Stimulated activated CD4-positive, alpha-beta T cell treated with anti-CD3 and anti-CD28 coated beads, Interleukin-15, amount 100 ng/mL, for 1 hour (primary cell): ENCODE measurements at places on chromosomes 7 and 10.

DNA sequence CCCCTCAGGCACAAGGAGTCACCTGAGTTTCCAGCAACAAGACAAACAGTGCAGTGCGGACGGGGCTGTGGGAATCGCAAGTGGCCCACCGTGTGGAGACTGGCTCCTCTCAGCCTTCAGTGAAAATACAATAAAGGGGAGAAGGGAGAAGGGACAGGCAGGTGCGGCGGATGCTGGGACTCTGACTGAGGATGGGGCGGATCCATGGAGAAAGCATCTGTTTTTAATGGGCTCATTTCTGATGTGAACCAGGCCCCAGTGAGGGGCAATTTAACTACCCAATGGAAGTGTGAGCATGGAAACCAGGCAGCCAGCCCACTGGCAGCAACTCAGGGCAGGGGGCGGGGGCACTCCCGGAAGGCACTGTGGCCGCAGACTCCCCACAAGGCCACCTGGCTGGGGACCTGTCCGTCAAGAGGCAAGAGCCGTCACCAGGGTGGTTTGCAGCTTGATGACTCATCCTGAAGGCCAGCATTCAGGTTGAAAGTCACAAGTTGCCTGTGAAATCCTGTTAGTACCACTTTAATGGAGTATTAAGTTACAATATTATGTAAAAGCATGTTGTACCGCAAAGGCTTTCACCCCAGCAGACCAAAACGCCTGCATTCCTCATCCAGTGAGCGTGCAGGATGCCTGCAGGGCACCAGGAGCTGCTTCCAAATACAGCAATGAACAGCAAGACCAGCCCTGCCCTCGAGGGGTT lies 476.4 kb downstream of the PTPRN2 start:
- no peak for DNase-seq

DNA sequence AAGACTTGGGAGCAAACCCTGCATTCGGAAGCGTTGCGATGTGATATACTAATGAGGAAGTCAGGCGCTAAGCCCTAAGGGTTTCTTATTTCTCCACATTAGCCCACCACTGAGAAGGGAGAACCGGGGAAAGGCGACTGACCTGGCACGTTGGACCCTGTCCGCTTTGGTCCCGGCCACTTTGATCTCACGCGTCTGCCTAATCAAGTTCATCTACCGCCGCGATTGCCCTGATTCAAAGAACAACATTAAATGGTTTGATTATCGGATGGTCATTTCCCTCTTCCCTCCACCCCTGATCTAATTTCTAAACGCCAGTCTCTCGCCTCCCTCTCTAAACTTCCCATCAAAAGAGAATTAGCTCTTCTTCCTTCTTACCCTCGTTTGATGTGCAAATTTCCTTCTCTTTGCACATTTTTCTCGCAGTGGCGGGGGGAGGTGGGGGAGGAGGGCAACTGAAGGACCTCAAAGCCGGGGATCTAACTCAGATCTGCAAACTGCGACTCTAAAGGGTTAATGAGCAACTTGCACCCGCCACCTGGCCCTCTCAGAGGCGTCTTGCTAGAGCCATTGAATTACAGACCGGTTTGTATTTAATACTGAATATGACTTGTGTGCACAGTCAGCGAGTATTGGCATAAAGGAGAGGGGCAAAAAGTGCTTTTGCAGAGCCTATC lies 687 bp upstream of the DKK1 start:
- no peak for DNase-seq

GRCh38 chr7:22563032-22563501 lies 63.1 kb upstream of the STEAP1B start:
- no peak for DNase-seq

DNA sequence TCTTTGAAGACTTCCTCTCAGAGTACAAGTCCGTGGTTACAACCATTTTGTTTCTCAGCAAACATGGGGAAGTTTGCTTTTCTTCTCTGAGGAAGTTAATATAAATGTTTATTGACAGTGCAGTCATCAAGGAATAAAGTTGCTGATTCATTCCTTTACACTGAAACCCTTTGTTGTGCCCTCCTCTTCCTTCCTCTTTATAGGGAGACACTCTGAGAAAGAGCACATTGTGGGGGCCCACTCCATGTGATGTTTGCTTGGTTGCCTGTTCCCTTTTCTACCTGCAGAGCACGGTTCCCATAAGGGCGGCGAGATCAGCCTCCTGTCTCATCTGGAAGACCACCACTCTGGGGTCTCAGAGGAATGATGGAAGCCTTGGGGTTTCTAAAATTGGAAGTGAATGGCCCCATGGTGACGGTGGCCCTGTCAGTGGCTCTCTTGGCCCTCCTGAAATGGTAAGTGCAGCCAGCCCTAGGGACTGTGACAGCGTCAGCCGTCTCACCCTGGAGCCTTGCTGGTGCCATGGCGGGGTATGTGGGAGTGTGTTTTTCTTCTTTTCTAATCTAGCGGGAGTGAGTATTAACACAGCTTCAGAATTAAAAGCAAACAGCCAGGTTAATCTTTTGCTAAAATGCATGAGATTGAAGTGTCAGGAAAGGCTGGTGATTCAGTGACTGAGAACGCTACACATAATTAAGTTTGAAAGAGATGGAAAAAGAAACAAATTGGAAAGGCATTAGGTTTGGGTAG lies at the start of gene TBXAS1:
TSS of gene TBXAS1 (plus strand) at position 240 of the 750 bp plus-strand sequence. CDS start at position 367, 127 bp downstream.
- DNase-seq: no peak

DNA sequence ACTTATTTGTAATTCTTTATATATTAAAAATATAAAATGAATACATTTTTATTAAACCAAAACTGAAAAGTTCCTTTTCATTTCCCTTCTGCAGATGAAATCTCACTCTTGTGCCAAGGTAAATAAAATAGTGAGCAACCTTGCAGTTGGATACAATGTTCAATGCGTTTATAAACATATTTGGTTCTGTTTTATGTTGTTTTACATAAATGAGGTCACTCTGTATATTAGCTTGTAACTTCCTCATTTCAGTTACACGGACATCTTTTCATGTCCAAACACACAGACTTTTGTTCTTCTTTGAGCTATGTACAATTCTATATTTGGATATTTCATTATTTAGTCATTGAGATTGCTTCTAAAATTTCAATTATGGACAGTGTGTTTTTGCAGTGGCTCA lies 107.7 kb downstream of the BBS9 start:
- DNase-seq: no peak

DNA sequence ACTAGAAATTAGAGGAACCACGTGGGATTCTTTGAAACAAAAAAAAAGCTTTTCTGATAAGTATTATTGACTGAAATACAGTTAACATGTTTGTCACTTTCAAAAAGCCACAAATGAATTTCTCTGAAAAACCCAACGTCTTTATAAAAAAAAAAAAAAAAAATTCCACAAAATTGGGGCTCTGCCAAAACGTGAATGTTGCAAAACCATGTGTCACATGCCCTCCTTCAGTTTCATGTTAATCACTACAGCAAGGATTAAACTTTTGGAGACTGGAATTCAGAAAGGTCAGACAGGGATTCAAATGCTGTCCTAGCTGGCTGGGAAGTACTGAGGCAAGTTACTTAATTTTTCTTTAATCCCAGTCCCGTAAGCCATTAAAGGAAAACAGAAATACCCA lies 278.0 kb upstream of the KLF14 start:
- DNase-seq: no peak

DNA sequence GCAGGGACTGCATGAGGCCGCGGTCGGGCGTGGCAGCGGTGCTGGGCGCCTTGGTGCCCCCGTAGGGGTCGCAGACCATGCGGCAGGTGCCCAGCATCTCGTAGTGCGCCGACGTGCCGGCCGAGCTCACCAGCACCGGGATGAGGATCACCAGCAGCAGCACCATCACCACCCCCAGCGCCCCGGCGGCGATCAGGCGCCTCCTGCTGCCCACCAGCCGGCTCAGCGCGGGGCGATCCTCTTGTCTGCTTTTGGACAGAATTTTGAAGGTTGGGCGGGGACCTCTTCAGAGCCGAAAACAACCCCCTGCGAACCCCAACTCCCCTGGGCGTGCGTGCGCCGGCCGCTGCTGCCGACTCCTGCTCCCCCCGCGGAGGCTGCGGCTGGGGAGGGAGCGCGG lies 779 bp downstream of the C1QL3 start:
- DNase-seq: no peak

- DNase-seq: no peak
These were observed 240.9 kb upstream of the HPS1 start for GRCh38 chr10:98687685-98688084.

DNA sequence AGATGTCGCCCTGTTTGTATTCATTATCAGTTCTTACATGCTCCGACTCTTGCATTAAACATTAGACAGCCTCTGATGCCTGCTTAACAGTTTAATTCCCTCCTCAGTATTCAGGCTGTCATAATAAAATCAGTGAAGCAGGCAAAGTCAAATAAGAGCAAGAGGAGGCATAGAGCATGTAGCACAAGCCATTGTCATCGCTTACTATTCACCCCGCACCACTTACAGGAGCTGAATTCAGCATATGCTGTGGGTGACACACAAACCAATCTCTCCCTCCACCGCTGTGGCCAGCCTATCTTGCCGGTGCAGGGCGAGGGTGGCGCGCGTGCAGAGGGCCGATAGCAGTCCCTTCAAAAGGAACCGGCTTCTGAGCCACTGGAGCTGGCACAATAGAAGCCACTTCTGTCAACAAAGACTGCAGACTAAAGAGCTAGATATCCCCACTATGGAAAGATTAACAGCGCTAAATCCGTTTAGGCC lies 433.2 kb upstream of the MGMT start:
- no peak for DNase-seq

GRCh38 chr7:87445897-87446296 lies 29.6 kb downstream of the ABCB4 start:
- DNase-seq: no peak

DNA sequence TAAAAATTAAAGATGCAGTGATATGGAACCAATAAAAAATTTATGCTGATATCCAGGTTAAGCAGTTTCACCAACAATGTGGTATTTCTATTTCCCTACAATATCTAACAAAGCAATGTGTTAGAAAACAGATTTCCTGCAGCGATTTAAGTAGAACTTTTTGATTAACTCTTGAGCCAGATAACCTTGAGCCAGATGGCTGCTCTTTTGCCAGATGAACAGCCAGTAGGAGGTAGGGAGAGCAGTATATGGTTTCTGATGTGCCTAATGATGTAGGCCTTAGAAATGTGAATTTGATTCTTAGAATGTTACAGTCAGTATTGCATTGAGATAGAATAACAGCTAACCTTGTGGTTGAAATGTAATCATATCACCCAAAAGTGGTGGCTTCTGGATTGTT lies 31.1 kb downstream of the STAMBPL1 start:
- DNase-seq: no peak

DNA sequence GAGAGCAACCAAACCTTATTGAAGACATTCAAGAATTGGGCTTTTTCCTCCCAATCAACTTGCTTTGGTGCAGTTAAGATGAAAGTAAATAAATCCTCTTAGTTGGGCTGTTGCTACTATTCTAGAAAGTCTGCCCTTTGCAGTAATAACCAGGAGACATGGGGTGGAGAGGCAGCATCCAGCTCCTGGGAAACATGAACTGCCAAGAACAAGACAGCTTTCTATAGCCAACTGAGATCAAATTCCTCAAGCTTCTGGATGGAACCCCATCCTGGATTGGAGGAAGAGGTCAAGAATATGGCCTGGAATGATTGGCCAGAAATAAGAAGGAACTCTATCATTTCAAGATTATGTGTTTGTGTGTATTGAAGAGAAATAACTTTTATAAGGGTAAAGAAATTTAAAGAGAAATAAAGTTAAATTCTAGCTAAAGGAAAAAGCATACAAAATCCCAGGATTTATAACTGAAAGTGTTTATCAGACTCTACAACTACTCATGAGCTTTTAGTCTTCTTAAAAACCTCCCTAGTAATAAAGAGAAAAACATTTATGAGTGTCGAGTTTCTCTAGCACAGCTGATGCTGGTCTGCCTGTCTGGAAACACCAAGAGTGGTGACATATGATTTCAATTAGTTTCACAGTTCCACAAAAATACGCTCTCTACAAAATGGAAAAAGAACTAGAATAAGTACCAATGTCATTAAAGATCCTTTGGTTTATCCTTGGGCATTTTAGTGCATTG lies 70.1 kb upstream of the COL1A2 start:
- no peak for DNase-seq

DNA sequence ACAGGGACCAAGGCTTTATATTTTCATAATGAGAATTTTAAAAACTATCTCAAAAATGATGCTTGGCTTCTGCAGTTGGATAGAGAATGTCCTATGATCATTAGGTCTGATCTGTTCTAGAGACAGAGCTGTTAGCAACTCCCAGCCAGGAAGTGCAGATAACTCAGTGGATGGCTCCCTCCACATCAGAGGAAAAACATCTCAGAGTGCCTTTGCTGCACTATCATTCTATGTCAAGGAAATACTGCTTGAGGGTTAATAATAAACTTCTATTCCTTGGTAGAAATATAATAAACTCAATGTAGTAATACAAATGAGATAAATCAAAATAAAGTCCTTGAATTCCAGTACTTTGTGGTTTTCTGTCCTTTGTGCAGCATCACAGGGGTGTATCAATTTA lies 78.0 kb upstream of the BET1 start:
- no peak for DNase-seq

GRCh38 chr10:106816318-106817085 lies 348.0 kb downstream of the SORCS1 start:
- no peak for DNase-seq

GRCh38 chr7:125424721-125425120 lies 495.1 kb upstream of the POT1 start:
- no peak for DNase-seq

DNA sequence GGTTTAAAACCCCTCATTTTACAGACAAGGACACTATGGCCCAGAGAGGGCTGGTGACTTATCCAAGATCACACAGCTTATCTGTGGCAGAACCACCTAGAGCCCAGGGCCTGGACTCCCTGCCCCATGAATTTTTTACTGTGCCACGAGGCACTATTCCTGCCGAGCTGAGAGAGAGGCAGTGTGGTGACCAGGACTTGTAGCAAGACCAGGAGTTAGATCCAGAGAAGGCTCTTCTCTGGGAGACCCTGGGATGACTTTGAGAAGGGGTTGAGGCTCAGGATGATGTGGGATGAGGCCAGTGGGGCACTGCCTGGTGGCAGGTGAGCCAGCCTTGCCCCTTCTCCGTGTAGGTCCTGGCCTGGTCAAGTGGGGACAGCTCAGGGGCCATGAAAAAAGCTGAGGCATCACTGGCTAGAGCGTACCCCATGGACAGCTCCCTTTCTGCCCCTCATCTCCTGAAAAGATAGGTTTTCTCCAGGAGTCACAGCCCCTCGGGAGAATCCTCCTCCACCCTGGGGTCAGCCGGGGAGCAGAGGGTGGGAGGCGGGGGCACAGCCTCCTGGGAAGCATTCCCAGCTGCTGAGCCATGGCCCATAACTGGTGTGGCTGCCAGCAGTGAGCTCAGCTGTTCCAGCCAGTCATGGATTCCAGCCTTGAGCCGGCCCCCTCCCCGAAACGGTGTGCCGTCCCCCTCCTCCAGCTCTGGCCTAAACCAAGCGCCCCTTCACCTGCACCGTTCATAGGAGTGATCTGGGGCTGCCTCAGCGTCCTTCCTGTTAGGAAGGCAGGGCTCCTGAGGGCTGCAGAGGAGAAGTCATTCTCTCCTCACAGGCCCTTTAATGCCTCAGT lies 5.8 kb downstream of the FLNC start:
- no peak for DNase-seq

DNA sequence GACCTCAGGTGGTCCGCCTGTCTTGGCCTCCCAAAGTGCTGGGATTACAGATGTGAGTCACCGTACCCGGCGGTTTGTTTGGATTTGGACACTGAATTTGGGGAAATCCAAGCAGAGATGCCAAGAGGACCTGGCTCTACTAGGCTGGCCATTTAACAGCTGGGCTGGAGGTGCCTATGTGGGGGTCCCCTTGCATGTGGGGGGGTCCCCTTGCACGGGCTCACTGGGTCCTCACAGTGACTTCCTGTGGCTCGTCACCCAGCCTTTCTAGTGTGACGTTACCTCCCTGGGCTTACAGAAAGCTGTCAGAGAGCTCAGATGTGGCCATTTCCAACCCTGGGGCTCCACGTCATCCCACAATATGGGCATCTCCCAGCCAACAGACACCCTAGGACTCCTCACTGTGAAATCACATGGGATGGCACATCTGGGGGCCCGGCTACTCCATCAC lies 49.3 kb upstream of the GNA12 start:
- no peak for DNase-seq
